ENCODE measurements at places on chromosomes 11 and 22. TPM values are rescaled to one million over a fixed set of nuclear protein-coding genes. Genes with fewer than 3 reads are reported as not detected.

The SH3BP1 gene
- total RNA-seq = 49.0 TPM

The CABP7 gene
- total RNA-seq = 0.33 TPM

The KREMEN1 gene
- total RNA-seq = not detected

The PARVG gene
- 142 TPM for total RNA-seq

DNA sequence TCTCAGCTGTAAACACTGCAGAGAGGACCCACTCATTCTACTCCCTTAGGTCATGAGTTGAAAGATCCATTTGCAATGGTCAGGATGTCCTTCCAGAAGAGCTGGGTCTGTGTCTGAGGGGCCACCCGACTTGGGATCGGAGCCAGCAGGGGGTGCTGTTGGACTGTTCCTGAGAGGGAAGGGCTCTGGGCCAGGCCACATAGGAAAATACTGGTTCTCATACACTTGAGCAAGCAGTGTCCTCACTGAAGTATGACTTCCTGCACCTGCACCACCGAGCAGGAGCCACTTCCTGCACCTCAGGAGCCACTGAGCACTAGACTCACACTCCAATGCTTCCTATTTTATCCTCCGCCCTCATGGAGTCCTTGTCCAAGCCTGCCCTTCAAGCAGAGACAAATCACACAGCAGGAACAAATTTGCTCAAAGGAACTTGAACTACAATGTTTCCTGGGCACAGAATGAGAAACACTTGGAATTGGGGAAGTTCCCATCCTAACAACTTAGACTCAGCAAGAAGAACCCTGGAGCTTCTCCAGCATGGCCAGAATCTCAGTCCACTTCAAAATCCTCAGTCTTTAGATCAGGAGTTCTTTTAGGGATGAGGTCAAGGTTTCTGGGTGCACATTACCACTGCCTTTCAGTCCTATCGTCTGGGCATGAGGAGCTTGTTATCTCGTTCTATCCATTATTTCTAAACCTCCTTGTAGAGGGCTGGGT, 36.6 kb upstream of the VPREB1 start:
- peak; percentile 62 for DNase-seq

- DNase-seq = no peak
These were observed 11.6 kb downstream of the LARGE2 start for GRCh38 chr11:45933846-45934579.

DNA sequence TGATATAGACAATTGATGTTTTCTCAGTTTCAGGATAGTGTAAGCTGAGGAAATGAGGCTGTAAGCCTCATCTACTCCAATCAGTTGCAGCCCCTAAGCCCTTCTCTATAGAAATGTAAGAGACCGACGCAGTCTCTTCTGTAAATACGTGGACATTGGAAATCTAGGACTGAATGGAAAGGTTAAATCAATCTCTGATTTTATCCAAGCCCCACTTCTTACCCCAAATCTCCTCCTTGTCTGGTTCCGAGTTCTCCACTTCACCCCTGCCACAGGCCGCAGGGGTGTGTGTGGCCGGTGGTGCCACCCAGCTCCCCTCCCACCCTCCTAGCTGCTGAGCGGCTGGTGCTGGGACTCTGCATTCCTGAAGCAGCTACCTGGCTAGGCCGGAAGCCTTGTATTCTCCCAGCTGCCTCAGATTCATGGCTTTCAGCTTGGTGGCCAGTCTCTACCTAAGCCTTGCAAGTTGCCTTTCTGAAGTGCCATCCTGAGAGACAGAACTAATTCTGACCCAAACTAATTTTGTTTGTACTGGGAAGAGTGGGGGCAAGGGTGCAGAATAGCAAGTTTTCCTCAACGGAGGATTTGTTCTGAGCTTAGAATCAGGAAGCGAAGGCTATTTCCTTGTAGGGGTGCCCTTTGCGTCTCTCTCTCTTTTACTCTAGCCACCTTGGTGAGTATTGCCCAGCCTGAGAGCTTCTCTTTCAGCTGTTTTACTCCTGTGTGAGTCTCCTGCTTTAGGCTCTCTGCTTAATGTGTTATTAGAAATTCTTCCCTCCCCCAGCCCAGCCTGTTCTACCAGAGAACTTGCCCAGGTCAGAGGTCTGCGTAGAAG, 749 bp downstream of the VWA5A start:
- DNase-seq = no peak

- DNase-seq = no peak
These were observed 85.0 kb downstream of the INSC start for GRCh38 chr11:15199693-15200092.

- DNase-seq = peak; percentile 25
These were observed 1.7 kb upstream of the CBX6 start for GRCh38 chr22:38873469-38874411.

- DNase-seq = peak; percentile 72
These were observed at the start of gene KIAA0930 for GRCh38 chr22:45240810-45241631. Gene KIAA0930 (minus strand): TSS chr22:45240894. CDS start chr22:45240703, 191 bp downstream.

DNA sequence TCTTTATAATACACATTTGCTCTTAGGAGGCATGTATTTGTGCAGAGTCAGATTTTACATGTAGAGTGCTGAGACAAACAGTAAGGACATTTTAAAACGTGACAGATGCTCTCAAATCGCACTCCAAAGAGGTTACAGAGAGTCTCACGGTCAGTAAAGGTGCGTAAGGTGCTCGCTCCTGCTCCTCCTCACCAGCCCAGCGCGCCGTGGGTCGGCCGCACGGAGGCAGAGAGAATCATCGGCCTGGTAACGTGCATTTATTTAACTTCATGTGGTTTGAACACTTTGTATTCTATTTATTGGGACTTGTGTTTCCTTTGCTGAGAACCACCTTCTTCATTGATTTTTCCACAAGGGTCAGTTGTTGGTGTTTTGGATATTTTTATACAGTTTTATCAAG, 900.1 kb downstream of the BRD1 start:
- no peak for DNase-seq

DNA sequence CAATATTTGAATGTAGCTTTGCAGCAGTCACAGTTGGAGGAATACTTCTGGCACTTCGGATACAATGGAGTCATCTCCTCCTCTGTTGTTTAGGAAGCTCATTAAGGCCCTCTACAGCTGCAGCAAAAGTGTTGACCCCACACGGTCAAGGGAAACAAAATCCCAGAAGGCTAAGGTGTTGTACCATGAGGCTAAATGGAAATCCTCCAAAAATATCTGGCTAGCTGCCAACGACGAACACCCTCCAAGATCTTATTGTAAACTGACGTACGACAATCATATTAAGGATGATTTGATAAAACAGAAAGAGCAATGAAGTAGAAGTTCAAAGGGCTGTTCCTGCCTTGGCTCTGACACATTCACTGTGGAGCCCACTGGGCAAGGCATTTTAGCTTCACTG, 4.0 kb downstream of the POGLUT3 start:
- DNase-seq = no peak

DNA sequence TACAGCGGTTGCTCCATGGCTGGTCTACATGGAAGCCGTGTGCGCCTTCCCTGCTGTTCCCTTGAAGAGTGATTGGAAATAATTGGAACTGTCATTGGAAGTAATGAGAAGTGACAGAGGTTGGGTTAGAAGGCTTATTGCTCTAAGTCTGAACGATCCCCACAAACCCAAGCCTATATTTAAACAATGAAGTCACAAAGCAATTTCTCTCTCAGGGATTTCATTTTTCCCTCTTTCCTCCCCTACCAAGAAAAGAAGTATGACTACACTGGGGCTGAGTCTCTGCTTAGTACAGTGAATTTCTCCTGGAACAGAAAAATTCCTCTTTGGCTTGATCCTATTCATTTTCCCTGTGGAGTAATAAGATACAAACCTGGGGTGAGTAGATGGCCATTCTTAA, 7.8 kb downstream of the CLMP start:
- DNase-seq = no peak

DNA sequence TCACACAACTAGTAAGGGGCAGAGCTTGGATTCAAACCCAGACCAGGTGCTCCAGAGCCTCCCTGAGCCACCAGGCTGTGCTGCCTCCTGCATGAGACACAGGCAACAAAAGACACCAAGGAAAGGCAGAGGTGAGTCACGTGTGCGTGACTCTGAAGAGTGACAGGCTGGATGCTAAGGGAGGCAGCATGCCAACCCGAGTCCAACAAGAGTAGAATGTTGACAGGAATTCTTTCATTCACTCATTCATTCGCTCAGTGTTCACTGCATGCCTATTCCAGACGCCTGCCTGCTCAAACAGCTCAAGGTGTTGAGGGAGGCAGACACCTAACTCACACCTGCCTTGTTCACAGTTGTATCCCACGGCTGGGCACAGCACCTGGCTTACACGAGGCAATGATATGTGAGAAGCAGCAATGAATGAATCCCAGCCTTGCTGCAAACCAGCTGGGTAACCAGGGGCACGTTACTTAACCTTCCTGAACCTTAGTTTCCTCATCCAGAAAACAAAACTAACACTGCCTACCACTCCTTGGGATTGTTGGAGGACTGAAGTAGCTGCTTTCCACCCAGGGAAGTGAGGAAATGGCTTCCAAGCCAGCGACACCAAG, 73.8 kb upstream of the ARFGAP3 start:
- no peak for DNase-seq

DNA sequence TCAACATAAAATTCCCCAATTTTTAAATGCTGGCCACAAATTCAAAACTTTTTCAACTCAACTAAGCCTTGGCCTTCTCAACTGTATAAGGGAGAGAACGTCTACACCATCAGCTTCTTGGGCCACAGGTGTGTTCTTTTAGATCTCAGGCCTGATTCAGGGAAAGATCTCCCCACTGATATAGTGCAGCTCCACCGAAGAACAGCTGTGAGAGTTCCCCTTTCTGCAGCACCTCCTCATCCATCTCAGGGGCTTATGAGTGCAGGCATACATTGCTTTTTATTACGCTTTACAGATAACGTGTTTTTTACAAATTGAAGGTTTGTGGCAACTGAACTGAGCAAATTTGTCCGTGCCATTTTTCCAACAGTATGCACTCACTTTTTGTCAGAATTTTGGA, 8.0 kb upstream of the CD82 start:
- DNase-seq = no peak

- DNase-seq = no peak
These were observed 46.2 kb downstream of the FAM168A start for GRCh38 chr11:73551677-73552076.

All from CD4-positive, alpha-beta T cell (primary cell).